AML-193 (cell line): ENCODE measurements at places on chromosomes 3 and 15.

DNA sequence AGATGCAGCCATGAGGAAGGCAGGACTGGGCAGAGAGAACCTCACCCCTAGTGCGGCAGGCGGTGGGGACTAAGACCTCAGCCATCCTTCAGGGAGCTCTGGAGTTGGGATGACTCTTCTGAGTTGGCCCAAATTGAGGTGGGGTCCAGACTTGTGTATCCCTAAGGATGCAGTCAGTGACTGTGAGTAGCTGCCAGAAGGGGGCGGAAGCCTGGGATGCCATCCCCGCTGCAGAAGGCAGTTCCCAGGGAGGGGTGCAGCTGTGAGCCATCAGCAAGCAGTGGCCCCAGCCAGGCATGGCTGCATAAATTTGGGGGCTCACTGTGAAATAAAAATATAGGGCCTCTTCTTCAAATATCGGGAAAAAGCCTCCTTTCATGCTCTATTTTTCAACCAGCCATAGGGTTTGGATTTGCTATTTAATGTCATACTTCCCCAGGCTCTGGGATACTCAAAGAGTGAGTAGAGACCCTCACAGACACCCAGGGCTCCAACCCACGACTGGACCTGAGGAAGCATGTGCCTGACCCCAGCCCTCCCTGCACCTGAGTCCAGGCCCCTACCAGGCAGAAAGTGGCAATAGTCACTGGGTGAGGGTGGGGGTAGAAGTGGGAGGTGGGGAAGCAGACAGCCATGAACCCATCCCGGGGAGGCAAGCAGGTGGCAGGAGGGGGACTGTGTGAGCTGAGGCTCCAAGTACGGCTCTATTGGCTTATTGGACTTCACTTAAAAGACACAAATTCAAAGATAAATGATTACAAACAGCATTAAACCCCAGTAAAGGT lies 30.5 kb downstream of the GRK7 start:
- no peak for DNase-seq

GRCh38 chr15:93135459-93135858 lies 46.4 kb upstream of the RGMA start:
- DNase-seq, result no peak

DNA sequence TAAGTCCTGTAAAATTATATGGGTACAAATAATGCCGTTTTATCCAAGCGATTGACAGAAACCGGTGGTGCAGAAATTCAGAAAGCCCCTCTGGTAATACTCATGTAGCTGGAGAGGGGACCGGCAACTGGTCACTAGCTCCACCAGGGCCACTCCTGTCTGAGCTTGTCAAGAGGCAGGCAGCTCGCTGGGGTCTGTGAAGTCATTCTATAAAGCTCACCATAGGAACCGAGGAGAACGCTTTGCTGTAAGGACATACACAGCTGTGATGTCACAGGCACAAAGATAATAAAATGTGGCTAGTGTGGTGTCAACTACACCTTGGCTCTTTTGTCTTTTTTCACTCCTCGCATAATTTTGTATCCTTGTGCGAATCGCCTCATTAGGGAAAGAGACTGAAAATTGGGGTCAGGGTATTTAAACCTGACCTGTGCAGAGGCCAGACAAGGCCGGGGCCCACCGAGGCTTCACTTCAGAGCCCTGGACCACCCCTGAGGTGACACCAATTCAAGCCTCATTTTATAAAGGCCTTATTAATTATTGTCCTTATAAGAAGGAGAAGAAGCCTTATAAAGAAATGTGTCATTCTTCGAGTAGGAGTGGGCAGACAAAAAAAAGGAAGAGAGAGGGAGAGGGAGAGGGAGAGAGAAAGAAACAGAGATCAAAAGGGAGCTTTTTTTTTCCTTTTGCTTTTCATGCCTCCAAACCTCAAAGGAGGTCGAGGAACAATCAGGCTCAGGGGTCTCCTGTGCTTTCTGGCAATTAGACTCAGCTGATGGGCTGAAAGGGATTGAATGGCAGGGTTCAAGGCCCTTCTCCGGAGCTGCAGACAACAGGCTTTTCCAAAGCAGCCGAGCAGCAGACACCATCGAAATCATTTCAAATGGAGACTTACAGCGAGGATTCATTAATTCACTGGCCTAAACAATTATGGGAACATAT lies 813.3 kb upstream of the ARRDC4 start:
- no peak for DNase-seq

DNA sequence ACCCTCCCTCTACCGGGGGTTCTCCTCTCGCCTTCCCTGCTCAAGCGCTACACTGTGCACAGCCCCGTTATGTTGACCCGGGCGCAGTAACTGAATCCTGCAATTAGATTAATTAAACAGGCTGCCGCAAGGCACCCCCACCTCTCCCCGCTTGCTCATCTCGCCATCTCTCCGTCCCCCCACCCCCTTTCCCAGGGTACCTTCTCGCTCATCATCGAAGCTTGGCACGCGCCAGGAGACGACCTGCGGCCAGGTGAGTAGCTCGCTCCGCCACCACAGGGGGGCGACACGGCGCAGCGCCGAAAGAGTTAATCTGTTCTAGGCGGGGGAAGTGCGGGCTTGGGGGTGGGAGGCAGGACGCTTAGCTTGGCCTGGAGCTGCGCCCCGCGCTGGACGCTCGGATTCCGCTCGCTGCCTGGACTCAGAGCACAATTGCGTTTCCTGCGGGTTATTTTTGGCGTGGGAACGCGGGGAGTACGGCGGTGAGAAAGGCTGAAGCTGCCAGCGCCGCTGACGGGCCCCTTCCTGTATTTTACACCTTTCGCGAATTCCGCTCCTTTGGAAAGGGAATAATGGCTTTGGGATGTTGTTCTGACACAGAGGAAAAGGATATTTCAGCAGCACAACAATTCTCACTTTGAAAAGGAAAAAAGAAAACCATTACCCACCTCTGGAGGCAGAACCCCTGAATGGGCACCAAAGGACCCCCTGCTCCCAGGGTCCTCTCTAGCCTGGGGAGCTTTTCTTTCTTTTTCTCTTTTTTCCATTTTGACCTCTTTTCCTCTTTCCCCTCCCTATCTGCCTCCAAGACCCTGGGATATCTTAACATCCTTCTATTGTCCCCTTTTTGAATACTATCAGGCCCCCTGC lies 1.5 kb downstream of the DLL4 start:
- DNase-seq, result no peak

DNA sequence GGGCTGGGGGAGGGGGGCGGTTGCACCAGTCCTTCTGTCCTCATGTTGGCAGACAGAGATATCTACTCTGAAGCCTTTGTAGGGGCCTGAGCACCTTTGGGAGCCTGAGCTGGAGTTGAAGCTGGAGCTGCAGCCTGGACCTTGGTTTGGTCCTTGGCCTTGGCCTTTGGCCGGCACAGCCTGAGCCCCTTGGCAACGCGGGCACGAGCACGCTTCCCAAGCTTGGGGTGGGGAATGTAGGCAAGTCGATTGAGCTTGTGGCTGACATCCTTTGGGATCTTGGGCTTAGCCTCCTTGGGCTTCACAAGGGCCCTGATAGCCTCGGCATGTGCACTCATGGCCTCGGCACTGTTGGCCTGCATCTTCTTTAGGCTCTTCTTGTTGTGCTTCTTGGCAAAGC lies 8.1 kb upstream of the ST6GAL1 start:
- DNase-seq, result no peak

GRCh38 chr15:69551391-69552056 lies 98.9 kb downstream of the RPLP1 start:
- DNase-seq, result no peak

DNA sequence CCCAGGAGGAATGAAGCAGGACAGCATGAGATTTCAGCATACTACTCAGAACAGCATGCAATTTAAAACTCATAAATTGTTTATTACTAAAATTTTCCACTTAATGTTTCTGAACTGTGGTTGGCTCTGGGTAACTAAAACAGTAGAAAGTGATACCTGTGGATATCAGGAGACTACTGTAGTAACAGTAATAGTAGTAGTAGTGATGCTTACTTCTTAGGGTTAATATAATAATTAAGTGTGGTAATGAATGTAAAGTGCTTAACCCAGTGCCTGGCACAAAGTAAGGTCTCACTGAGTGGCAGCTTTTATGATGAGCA lies 117.3 kb downstream of the NR1I2 start:
- no peak for DNase-seq

DNA sequence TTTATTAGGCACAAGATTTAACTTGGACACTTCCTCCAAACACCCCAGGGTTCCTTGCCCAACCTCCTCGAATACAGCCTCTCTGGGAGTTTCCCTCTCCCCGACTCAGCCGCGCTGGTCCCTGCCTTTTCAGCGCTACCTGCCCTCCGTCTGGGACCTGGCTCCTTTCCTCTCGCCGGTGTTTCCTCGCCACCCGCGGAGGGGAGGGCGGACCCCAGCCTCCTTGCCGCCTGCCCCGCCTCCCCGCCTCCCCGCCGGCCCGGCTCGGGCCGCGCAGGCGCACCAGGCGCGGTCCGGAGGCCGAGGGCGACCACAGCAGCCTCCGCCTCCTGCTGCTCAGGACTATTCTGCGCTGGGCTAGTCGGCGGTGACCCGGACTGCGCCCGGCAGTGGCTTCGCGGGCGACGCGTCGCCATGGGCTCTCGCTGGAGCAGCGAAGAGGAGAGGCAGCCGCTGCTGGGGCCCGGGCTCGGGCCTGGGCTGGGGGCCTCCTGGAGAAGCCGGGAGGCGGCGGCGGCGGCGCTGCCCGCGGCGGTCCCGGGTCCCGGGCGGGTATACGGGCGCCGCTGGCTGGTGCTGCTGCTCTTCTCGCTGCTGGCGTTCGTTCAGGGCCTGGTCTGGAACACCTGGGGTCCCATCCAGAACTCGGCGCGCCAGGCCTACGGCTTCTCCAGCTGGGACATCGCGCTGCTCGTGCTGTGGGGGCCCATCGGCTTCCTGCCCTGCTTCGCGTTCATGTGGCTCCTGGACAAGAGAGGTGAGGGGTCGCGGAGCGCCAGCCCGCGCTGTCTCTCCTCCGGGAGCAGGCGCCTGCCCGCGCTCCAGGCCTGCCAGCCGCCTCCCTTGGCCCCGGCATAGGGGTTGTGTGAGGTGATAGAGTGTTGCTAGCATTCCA lies at the start of gene SLC49A4:
SLC49A4 (plus strand) TSS at position 291 of the 895 bp plus-strand sequence; CDS start at position 415, 124 bp downstream.
- no peak for DNase-seq

DNA sequence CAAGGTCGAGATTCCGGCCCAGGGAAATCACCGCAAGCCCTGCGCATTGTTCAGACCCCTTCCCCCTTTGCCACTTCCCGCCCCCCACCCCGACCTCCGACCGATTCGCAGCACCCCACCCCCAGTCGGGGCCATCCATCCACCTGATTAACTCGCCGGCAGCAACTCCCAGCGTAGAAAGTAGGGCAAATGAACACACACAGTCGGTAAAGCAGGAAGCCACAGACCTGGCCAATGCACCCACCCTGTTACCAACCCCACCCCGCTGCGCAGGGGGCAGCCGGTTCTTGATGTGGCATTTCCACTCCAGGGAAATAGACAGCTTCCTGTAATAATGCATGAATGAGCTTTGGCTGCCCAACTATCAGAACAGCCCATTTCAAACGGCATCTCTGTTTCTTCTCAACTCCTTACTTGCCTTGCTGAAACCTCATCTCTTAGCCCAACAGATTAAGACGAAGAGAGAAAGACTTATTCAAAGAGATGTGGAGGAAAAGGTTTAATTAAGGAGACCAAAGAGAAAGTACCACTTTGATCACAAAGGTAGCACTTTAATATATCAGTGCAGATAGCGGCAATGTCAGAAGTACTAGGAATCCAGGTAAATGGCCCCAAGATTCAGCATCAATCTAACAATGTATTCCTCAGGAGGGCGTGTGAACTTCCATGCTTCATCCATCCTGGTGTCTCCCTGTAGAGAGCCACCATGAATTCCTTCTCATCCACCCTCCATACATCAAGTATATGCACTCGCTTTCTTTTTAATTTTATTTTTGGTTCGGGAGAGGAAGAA lies 1.9 kb downstream of the TNIK start:
- no peak for DNase-seq

DNA sequence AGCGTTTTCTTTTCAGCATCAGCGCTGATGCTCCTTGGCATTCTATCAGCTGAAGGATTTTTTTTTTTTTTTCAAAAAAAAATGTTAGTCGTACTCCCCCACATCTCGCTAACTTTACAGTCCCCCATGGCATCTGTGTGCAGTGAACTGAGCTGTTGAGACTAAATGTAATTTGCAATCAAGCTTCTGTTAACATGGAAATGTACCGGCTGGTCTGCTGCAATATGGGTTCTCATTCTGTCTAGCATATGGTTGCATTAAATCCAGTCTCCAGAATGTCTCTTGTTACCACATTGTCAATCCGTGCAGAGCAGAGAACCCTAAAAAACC lies 32.2 kb upstream of the TPRG1 start:
- DNase-seq, result no peak

GRCh38 chr3:193813501-193813830 lies 220.5 kb downstream of the OPA1 start:
- no peak for DNase-seq

DNA sequence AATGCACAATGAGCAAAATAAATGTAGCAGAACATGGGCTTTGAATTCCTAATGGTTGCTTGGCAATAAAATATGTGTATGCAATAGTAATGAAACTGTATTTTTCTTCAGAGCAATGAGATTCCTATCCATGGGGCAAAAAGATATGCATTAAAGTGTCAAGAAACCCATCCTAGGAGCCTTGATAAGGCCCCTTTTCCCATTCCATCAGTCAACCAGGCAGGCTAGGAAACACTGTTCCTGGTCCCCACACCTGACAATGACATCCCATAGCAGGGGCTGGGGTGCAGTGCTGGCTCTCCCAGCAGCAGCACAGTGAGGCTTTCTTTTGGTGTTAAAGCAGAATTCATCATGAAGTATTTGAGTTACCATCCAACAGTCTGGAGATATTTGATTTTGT lies 113.3 kb upstream of the AGTR1 start:
- DNase-seq, result no peak

- no peak for DNase-seq
These were observed 4.9 kb downstream of the ADIPOQ start for GRCh38 chr3:186847437-186847836.

GRCh38 chr3:184872200-184872599 lies 60.2 kb downstream of the VPS8 start:
- no peak for DNase-seq

DNA sequence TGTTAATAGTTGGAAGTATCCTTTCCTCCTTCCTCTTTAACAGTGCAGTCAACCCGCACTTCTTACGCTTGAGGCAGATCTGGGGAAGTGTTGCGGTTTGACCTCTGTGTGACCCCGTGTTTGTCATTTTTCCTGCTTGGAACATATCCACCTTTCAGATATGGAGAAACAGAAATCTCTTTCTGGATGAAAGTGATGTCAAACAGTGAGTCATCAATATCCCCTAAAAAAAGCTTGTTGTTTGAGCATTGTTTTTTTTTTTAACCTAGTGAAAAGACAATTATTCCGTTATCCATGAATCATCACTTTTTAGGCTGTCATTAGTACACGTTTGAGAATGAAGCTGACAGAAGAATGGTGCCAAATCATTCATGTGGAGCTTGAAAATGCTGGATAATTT lies 293.7 kb downstream of the ARPP21 start:
- DNase-seq, result no peak

DNA sequence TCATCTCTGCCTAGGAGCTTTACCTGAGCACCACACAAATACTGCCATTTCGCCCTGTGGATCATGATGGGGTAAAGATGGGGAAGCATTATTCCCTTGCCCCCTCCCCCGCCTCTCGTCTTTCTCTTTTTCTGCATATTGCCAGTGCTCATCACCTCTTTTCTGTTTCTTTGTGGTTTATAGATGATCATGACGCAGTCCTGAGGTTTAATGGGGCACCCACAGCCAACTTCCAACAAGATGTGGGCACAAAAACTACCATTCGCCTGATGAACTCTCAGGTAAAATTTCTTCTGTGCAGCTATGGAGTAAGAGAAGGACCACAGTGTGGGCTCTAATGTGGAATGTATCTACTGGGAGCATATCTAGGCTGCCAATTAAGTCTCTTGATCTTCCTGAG lies 88.2 kb downstream of the RPL39L start:
- DNase-seq, result no peak

- no peak for DNase-seq
These were observed 233.1 kb downstream of the THRB start for GRCh38 chr3:24261521-24261920.

GRCh38 chr3:49666592-49666991 lies 7.6 kb upstream of the APEH start:
- DNase-seq, result no peak
